ENCODE measurements at places on chromosomes 11 and 22.

DNA sequence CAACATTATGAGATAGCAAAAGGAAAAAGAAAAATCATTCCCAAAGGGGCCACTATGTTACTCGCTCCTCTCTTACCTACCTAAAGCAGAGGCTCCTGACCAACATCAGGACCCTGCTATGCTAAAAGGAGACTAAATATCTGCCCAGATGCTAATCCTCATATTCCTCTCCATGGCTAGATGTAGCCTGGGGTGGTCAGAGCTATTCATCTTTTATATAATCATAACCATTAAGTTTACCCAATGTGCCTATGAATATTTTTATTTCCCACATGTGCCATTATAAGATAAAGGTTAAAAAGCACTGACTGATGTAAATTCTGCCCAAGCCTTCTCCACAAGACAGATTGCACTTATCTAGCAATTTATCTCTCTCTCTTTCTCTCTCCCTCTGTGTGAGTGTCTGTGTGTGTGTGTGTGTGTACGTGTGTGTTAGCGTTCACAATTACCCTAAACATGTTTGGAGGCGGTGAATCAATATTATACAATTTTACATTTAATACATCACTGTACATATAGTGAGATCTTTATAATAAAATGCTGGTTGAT lies 41.2 kb upstream of the ANO5 start:
- no peak for DNase-seq

DNA sequence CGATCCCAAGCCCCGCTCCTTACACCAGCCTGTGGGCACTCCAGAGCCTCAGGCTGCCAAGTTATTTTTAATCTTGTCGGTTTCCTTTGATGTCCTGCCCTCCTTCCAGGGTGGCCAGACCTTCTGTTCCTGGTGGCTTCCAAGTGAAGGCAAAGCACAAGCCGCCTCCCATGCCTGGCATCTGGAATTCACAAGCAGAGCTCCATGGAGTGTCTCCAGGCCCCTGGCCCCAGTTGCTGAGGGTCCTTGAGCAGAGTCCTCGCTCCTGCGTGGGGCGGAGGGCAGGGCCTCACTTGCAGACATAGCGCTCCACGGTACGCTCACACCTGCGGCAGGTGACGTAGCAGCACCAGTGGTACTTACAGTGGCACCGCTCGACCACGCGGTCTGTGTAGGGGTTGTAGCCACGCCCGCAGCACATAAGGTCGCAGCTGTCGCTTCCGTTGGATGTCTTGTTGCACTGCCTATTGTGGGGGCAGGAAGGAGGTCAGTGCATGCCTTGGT lies 19.5 kb downstream of the WNT11 start:
- DNase-seq = no peak

GRCh38 chr22:25346859-25347751 lies 127.7 kb downstream of the CRYBB2 start:
- DNase-seq = no peak

- DNase-seq = no peak
Measured at GRCh38 chr22:29092243-29092642, 19.4 kb downstream of the KREMEN1 start.

DNA sequence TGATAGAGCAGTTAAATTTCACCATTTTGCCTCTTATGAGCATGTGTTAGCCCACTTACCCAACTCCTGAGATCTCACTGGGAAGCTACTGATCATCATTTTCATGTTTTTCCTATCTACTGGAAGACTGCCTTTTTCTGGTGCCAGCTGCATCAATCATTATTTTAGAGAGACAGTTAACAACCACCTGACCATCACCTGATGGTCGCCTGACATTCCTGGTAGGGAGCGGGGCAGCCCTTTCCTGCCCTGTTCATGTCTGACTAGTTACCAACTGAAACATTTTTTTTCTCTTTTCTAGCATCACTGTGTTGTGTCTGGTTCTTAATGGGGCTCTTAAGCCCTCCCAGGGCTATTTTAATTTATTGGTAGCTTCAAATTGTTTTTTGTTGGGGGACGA lies 20.2 kb upstream of the PATL1 start:
- DNase-seq = no peak

GRCh38 chr11:132683602-132684001 lies 848.7 kb downstream of the OPCML start:
- DNase-seq = no peak

GRCh38 chr22:50044485-50045118 lies 13.5 kb downstream of the TTLL8 start:
- no peak for DNase-seq

DNA sequence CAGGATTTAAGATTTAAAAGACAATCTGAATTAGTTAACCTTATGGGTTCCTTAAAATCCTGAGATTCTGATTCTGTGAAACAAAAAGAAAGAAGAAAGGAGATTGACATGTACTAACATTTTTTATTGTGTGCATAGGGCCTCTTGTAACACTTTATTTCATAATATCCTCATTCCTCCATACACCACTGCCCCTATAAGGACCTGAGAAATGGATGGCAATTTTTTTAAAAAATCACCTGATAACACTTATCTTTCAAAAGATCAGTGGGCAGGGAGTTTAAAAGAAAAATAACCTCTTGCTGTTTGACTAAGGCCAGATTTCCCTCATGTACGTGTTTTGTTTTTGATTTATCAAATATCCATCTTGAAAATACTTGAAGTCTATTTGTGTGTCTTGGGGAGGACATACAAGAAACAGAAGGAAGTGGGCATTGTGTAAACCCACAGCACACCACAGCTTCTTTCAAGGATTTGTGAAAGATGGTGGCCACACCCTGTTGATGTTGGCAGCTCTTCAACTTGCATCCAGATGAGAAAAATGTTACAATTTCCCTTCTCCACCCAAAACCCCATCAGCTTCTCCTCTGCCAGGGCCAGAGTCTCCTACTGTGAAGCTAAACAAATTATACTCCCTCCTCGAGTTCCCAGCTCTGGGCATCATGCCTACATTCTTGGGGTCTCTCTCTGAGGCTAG lies 35.0 kb upstream of the MPEG1 start:
- no peak for DNase-seq

GRCh38 chr11:20670932-20671403 lies 1.6 kb downstream of the NELL1 start:
- no peak for DNase-seq

- DNase-seq = no peak
Measured at GRCh38 chr11:100978442-100978841, 151.2 kb downstream of the PGR start.

DNA sequence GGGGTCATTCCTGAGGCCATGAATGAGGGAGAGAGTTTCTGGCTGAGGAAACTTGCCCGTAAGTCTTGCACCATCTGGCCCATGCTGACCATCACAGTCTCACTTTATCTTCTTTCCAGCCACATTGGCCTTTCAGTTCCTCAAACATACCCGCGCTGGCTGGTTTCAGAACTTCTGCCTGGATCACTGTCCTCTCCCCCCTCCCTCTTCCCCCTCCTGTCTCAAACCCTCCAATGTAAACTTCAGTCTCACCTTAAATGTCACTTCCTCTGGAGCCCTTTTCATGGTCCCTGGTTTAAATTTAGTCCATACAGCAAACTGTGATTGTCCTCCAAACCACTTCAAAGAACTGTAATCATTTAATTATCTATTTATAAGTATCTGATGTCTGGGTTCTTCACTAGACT lies 3.7 kb upstream of the TMEM109 start:
- DNase-seq = peak; percentile 82

DNA sequence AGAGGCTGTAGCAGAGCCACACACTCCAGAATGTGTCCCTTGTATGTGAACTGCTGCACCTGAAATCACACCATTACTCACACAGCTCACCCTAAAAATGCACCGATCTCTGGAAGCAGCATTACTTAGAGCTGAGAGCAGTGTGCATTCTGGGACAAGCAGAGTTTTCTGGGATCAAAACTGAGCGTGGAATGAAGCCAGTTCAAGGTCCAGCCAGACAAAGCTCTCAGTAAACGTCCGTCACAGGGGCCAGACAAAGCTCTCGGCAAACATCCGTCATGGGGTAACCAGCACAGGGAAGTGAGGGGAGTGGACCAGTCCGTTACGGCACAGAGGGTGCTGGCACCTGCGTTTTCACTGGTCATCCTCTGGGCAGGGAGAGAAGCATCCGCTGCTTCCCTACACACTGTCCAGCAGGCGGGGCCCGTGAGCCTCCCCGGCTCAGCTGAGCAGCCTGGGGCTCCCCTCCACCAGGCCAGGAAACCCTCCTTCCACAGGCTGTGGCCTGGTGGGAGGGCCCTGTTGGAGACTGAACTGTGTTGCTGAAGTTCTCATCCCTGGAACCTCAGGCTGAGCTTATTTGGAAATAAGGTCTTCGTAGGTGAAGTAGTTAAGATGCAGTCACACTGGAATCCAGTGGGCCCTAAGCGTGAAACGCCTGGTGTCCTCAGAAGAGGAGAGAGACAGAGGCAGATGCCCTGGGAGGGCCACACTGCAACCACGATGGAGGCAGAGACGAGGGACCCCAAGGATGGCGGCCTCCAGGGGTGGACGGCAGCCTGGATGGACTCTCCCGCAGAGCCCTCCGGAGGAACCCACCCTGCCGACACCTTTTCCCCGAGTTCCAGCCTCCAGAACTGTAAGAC lies 883.9 kb downstream of the BRD1 start:
- no peak for DNase-seq

DNA sequence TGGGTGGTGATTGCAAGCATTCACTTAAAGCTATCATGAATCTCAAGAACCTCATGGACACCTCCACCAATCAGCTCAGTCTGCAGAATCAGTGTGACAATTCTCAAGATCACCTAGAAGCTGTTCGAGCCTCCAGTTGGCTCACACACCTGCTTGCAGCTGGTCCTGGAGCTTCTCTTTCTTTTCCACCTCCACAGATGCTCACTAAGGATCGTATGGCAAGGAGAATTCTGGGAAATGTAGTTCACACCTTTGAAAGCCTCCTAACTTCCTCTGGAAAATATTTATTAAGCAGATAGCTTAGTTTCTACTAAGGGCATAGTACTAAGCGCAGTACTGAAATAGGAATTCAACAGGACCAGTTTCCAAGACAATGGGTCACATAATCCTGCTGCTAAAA lies 26.2 kb downstream of the FSHB start:
- DNase-seq = no peak

GRCh38 chr22:49771266-49772065 lies 56.2 kb downstream of the BRD1 start:
- DNase-seq = no peak

DNA sequence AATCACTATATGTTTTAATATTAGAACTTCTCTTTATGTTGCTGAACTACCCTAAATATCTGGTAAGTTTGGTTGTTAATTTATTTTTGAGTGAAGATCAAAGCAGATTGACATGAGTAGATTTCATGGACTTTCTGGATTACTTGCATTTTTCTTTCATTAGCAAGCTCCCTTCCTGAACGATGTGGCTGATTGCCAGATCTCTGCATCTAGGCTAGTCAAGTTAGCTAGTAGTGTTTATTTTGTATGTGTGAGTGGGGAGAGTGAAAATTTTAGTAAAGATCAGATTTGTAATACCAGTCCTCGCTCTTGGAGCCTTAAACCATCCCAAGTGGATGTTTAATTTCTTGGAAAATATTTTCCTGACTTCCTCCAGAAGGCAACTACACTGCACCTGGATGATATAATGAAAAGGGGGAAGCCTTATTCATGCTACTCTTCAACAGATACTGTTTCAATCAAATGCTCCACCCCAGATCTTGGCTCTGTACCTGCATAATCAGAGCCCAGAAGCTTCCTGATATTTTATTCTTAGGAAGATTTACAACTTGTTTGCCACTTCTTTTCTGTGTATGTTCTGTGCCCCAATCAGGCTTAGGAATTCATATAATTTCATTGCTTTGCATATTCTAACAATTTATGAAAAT lies 143.2 kb upstream of the GRIA4 start:
- DNase-seq = no peak

GRCh38 chr11:128924104-128924503 lies 18.6 kb downstream of the TP53AIP1 start:
- DNase-seq = no peak

All from GM20000 (cell line).